ENCODE measurements at places on chromosomes 4 and X.

- no peak for DNase-seq
Observed at GRCh38 chr4:94491322-94491721, 39.6 kb downstream of the PDLIM5 start.

DNA sequence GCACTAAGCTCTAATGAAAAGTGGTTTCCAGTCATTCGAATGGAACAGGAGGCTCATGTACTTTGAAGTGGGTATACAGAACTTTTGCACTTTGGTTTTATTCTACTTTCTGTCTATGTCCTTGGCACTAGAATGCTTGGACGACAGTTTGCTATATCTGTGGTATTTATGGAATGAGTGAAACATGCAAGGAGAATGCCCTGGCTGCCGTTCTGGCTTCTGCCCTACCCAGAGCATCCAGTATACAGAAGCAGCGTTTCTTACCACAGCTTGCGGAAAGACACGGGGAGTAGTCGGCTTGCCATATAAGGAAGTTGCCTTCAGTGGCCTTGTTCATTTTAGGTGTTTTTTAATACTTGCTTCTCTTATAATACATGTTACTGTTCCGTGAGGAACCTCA, 98.0 kb downstream of the TBL1X start:
- DNase-seq = no peak

- no peak for DNase-seq
Observed at GRCh38 chr4:53931461-53931961, 132.9 kb downstream of the CHIC2 start.

DNA sequence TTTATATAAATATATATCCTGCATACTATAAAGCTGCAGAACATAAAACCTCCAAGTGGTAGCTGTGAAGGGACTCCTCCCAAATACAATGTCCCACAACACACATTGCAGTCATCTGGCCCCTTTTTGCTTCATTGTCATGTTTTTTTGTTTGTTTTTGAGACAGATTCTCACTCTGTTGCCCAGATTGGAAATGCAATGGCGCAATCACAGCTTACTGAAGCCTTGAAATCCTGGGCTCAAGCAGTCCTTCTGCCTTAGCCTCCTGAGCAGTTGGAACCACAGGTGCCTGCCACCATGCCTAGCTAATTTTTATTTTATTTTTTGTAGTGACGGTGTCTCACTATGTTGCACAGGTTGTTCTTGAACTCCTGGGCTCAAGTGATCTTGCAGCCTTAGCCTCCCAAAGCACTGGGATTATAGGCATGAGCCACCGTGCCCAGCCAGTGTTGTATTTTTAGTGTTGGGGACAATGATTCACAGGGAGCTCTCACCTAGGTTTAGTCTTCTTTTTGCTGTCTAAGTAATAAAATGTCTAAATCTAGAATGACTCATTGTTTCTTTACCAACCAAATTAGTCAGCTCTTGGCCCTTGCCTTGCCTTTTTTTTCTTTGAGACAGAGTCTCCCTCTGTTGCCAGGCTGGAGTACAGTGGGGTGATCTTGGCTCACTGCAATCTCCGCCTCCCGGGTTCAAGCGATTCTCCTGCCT, 24.0 kb upstream of the XIAP start:
- no peak for DNase-seq

GRCh38 chr4:24813732-24814131, 18.4 kb downstream of the SOD3 start:
- DNase-seq = no peak

DNA sequence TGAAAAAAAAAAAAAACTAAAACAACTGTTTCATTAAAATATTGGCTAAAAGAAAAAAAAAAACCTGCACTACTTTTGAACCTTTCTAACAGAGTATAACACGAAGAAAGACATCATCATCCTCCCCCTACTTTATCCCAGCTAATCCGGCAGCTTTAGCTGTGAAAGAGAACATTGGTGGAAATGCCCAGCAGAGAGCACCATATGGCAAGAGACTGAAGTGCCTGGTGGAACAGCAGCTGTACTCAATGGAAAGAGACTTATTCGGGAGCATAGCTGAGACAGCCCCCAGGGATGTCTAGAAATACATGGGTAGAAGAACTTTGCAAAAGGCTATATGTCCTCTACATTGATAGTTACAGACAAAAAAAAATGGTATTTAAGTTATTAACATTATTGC, 30.3 kb downstream of the STPG2 start:
- no peak for DNase-seq

DNA sequence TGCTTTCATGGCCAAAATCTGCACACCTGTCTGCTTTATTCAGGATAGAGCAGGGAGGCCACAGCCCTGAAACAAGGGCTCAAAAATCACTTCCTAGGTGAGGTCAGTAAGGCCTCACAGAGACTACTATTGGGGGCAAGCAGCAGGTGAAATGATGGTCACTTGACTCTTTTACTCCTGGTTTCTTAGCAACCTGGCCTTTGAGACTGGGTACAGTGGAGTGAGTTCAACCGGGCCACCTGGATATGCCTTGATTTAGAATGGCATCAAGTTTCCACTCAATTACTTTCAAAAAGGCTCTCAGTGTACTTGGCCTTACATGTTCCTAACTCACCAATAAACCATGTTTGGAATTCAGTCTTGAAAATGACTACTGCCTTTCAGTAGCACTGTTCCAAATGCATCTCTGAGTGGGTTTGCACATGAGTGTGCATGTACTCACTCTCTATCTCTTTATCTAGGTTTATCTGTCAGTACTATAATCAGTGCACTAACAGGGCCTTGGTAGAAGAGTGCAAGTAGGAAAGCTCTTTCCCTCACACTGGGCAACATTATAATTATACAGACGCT, 388.2 kb downstream of the OPHN1 start:
- DNase-seq = no peak

GRCh38 chr4:87662871-87663270, 12.8 kb downstream of the DMP1 start:
- DNase-seq = no peak

- no peak for DNase-seq
Observed at GRCh38 chr4:151218343-151218742, 58.6 kb upstream of the PRSS48 start.

DNA sequence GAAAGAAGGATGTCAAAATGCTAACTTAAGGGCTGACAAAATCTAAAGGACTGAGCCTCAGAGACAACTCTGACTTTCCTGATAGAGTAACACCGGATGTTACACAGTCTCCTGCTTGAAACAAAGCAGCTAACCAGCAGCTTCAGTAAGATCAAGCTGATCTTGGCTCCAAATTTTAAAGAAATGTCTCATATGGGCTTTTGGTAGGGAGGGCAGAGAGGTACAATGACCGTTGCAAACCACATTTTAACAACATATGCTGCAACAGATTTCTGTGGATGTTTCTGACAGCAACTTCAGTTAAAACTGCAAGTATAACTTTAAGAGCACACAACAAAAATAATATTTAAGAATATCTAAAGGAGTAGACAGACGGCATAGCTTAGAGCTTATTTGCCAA, 9.1 kb downstream of the RPGR start:
- no peak for DNase-seq

GRCh38 chr4:24517676-24518075, 66.7 kb downstream of the DHX15 start:
- no peak for DNase-seq

DNA sequence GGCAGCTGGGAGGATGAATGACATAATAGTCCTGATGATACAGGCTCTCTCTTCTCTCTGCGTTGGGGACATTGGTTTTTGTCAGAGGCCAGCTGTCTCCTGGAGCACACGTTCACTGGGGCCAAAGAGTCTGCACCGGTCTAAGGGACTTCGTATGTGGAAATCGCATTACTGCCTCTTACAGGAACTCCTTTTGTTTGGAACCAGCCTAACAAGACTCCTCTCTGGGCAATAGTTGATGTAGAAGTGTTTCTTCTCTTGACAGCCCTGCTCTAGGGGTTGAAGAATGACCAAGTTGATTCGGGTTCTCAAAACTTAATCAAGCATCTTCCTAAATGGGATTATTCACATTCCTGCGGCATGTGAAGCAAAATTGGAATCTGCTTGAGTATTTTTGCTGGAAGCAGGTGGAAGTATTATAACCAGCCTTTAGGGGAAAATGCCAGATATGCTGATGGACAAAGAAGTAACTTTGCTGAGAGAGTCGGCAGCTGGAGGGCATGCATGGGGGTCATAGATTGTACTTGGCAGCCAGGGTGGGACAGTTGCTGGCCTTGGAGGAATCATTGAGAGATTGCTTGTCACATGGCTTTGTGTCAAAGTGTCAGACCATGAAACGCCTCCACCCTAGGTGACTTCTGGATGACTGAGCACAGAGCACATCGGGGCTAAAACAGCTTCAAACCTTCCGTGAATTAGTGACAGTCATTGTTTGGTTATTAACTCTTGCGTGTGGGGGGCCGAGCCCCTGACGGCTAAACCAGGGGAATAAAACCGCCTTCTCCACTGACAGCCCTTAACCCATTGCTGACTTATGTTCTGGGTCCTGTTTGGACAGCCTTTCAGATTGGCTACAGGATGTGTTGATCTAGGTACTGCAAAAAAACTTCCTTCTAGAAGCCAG, 34.4 kb upstream of the SLC34A2 start:
- DNase-seq = no peak

- DNase-seq = no peak
Observed at GRCh38 chrX:37646254-37646653, 39.3 kb upstream of the XK start.

- DNase-seq = no peak
Observed at GRCh38 chrX:10233696-10234095, 76.9 kb downstream of the CLCN4 start.

GRCh38 chr4:98976716-98977115, 18.8 kb upstream of the METAP1 start:
- no peak for DNase-seq

GRCh38 chr4:151862766-151863165, 102.0 kb upstream of the GATB start:
- no peak for DNase-seq

DNA sequence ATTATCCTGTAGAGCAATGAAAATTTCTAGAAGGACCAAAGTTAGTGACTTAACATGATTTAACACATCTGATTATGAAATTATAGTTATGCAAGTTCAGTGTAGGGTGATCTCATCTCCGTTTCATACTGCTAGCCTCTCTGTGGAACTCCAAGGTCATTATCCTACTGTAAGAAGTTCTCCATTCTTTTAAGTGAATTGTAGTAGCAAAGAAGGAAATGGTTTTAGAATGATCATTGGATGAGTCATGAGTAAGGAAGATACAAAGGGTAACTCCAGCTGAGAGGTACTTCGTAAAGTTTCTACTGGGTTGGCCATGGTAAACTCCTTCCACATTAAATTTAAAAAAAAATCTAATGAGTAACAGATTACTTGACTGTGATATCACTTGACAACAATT, 215.0 kb upstream of the GIMD1 start:
- DNase-seq = no peak

- no peak for DNase-seq
Observed at GRCh38 chr4:152443859-152444258, 92.0 kb downstream of the FBXW7 start.

- DNase-seq = no peak
Observed at GRCh38 chr4:147717878-147718277, 14.0 kb upstream of the ARHGAP10 start.

GRCh38 chrX:46737462-46737861, 21.5 kb downstream of the SLC9A7 start:
- no peak for DNase-seq

- DNase-seq = no peak
Observed at GRCh38 chr4:103499094-103499493, 220.7 kb downstream of the TACR3 start.

DNA sequence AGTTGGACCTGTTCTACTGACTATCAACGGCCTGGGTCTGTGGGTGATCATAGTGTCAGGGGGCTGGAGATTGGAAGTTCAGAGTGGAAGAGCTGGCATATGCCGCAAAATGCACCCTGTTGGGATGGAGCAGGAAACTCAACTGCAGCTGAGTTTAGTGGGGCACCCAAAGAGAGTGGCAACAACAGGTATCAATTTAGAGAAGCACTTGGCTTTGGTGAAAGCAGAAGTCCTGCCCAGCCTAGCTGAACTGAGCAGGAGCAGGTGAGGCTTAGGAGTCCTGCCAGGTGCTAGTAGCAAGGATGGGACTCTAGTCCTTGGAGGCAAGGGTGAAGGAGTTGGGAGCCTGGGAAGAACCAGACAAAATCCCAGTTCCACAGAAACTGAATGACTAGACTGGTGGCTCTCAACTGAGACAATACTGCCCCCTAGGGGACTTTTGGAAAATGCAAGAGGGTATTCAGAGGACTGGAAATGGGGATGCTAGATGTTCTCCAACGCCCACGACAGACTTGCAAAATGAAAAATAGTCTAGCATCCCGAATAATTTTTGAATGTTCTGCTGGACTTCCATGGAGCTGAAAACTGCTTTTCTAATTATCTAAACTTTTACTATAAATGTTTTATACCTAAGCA, 49.4 kb downstream of the RTL9 start:
- DNase-seq = no peak

DNA sequence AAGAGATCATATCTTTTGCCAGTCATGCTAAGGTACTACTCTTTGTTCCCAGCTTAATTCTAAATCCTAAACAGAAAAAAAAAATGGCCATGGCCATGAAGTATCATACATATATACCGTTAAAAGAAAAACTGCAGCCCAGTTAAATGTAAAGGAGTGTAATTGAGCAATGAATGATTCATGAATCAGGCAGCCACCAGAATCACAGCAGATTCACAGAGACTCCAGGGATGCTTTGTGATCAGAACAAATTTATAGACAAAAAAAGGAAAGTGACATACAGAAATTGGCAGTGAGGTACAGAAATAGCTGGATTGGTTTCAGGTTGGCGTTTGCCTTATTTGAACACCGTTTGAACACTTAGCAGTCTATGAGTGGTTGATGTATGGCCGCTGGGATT, 42.1 kb upstream of the PDGFC start:
- DNase-seq = no peak

GRCh38 chrX:47706575-47706974, 47.6 kb upstream of the UXT start:
- DNase-seq = no peak

GRCh38 chr4:7315286-7315685, 119.4 kb downstream of the PSAPL1 start:
- peak; percentile 6 for DNase-seq

DNA sequence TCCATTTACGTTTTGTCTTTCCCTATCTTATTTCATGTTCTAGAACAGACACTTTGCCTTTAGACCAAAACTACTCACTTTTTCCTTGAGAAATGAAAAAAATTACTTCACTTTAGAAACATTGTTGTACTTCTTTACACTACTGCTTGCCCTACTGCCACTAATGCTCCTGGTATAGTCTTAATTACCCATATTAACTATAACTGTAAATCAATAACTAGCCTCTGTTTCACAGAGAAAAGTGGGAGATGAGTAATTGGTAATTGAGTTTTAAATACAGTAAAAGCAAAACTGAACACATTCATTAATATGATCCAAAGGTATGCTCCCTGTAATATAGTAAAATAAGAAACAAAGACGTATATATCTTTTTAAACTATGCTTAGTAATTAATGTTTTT, 111.1 kb upstream of the JADE1 start:
- no peak for DNase-seq

GRCh38 chr4:57220172-57220571, 110.0 kb upstream of the IGFBP7 start:
- DNase-seq = no peak

DNA sequence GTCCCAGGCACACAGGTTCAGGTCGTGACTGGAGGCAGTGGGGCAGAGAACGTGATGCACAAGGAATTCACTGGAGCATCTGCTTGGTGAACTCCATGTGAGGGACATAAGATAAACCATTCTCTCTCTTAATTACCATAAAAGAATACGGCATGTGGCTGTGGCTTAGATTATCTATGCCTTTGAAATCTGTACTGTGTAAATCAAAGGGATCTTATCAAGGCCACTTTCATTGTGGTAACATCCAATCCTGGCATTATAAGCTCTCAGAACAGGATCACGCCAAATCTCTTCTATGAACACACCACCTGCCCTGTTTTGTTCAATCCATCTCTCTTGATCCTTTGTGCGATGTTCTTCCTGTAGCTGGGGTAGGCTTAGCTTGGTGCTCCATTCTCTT, 192.3 kb downstream of the SPATA18 start:
- no peak for DNase-seq

Measured in left ventricle myocardium superior (tissue), 1 donor.